ENCODE measurements at places on chromosomes 6 and 20.

DNA sequence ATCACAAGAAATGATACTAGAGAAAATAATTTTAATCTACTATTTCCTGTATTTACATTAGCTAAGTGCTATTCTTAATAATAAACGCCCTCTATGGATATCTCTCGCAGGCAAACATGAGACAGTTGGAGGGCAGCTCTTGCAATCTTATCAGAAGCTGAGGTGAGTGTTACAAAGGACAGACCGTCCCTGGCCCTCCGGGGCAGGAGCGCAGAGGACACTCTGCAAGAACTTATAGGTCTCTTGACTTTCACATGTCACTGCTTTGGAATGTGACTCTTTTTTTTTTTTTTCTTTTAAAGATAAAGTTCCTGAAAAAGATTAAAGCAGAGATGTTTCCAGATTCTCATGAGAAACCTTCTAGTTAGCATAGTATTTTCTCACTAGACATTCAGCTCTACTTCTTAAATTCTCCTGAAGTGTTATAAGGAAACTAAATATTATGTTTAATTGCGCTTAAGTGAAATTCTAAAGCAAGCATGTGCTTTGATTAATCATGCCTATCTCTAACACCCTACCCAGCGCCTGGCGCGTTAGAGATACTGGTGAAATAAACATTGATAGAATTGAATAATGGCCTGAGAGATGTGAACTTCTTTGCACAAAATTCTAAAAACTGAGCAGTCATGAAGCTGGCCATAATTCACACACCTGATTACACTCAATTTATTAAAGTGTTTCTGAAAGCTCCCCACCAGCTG lies 57.4 kb downstream of the SYTL3 start:
- no peak for DNase-seq

GRCh38 chr20:25484911-25485511 lies 77.5 kb downstream of the GINS1 start:
- DNase-seq: no peak

GRCh38 chr20:62888406-62888805 lies 26.8 kb upstream of the TCFL5 start:
- no peak for DNase-seq

DNA sequence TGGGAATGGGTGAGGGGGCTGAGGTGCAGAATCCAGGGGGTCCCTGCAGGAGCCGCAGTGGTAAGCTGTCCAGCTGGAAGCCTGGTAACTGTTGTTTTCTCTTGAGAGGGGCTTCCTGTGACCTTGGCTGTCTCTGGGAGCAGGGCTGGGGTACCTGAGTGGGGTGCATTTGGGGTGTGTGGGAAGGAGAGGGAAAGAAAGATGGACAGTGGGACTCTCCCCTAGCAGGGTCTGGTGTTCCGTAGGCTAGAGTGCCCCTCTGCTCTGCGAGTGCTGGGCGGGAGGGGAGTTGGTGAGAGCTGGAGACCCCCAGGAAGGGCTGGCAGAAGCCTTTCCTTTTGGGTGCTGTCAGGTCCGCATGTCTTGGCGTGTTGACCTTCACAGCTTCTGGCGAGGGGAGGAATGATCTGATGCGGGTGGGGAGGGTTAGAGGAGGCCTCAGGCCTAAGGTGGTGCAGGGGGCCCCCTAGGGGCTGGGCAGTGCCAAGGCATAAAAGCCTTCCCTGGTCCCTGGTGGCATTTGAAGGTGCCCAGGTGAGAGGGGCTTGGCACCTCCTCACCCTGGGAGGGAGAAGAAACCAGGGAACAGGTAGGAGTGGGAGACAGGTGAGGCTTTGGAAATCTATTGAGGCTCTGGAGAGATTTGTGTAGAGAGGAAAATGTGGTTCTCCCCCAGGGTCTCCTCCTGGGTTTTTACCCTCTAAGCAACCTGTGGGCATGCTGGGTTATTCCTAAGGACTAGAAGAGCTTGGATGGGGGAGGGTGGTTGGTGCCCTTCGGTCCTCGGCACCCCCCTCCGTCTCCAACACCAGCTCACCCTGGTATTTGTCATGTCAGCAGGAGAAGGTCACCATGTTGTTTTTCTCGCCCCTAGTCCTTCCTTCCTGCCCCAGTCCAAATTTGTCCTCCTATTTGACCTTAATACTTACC lies 3.3 kb downstream of the VEGFA start:
- no peak for DNase-seq

DNA sequence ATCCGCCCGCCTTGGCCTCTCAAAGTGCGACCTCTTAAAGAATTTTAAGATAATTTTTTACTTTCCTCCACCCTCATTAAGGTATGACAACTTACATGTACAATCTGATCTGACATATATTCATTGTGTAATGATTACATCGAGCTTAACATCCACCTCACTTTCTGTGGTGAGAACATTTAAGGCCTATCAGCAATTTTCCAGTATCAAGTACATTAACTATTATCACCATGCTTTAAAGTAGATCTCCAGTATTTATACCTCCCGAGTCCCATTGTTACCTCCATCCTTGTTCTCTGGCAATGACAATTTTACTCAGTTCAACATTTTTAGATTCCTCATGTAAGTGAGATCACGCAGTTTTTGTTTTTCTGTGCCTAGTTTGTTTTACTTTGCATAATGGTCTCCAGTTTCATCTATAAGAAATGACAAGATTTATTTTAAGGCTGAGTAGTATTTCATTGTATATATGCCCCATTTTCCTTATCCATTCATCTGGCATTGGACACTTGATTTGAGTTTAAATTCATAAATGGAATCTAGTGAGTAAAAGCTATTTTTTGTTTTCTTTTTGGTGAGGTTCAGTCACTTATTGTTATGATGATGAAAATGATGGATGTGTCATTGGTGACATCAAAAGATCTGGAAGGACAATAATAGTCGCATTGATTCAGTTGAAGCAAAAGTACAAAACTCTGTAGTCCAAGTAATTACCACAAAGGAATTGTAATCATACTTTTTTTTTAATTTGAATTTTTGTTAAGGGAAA lies 87.0 kb downstream of the OR2B2 start:
- DNase-seq: no peak

- DNase-seq: no peak
Observed at GRCh38 chr20:10352934-10353824, 80.8 kb downstream of the MKKS start.

GRCh38 chr6:1612974-1613306 lies 3.2 kb downstream of the FOXC1 start:
- no peak for DNase-seq

DNA sequence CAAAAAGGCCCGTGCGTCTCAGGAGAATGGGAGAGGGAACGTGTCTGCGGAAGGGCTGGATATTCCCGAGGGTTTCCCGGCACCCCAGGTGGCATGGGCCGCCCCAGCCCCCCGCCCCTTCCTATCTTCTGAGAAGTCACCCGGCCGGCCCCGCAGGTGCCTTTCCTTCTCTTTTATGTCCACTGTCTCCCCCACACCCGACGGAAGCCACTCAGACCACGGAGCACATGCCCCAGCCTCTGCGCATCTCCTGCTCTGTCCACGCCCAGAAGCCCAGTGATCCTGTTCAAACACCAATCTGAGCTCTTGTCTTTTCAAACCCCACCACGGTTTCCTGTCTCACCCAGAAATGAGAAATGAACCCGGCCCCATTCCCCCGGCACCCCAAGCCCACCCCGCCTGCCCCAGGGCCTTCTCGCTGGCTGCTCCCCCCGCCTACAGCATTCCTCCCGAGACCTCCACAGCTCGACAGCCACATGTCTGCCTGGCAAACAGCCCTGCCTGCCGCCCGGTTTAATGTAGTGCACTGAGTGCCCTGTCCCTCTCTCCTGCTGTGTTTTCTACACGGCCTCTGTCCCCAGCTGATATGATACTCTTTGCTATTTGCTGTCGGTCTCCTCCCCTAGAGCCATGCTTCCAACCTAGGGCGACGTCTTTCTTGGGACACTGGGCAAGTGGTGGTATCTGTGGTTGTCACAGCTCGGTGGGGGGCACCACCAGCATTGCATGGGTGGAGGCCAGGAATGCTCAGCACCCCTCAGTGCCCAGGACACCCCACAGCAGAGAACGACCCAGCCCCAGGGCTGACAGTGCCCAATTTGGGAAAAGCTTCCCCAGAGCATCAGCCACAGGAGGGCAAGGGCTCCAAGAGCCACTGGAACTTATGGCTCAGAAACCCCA lies 182.7 kb downstream of the TAF4 start:
- DNase-seq: no peak

DNA sequence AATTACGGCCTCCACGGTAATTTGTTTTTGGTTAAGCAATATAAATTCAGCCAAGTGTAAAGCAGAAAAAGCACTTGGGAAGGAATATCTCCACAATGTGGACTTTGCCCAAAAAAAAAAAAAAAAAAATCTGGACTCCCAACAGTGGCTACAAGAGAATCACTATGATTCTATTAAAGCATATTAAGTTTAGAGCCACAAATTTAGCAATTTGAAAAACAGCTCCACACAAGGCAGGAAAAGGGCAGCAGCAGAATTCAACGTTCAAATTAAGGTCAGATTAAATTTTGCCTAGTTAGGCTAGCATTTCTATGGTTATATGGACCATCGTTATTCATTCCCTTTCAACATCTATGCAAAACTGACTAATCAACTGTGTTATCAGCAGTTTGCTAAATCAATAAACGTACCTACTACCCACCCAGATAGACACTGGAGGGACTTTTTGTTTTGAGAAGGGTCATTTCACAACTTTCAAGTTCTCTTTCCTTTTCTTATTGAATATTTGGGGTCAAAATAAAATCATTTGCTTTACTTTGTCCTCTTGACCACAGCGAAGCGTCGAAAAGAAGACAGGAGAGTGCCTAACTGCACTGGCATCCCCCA lies 1.0 kb downstream of the MCM9 start:
- DNase-seq: no peak

DNA sequence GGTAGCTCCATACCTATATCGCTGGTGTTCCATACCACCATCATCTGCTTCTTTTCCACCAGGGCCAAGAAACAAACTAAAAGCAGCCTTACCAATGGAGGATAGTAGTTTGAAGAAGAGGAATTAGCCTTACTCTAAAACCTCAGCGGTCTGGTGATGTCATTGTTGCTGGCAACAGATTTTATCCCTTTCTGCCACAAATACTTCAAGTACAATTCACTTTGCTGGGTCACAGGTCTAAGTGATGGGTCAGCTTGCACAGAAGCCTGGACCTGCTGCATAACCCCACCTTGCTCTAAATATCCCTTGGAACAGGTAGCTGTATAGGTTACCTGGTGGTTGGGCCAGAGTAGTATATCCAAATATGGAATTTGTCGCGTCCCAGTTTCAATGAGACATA lies 53.2 kb upstream of the THEMIS start:
- no peak for DNase-seq

GRCh38 chr6:18445228-18445627 lies 58.1 kb downstream of the RNF144B start:
- no peak for DNase-seq

- no peak for DNase-seq
Observed at GRCh38 chr6:47663462-47664216, 34.7 kb upstream of the ADGRF4 start.

- no peak for DNase-seq
Observed at GRCh38 chr6:139313784-139314545, 22.2 kb upstream of the TXLNB start.

DNA sequence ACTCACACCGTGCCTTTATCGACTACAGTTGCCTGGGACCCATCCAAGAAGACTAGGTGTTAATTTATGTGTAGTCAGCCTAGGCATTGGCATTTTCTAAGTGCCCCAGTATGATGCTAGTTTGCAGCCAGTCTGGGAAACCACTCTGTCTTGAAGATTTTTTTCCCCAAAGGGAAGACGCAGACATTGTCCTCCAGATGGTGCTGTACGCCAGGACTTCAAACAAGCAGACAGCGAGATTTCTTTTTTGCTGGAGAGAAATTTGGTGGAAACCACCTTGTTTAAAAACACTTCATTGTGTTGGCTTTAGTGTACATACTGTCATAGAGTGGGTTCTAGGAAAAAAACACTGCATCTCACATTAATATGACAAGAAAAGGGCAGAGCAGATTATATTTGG lies 30.0 kb downstream of the ALDH5A1 start:
- no peak for DNase-seq

- DNase-seq: no peak
Observed at GRCh38 chr6:21461844-21462518, 131.6 kb upstream of the SOX4 start.

- no peak for DNase-seq
Observed at GRCh38 chr20:4681991-4682401, 39.7 kb upstream of the PRND start.

GRCh38 chr20:51434580-51435247 lies 107.8 kb downstream of the NFATC2 start:
- DNase-seq: no peak

- DNase-seq: no peak
Observed at GRCh38 chr20:39849664-39850063, 839.4 kb downstream of the MAFB start.

DNA sequence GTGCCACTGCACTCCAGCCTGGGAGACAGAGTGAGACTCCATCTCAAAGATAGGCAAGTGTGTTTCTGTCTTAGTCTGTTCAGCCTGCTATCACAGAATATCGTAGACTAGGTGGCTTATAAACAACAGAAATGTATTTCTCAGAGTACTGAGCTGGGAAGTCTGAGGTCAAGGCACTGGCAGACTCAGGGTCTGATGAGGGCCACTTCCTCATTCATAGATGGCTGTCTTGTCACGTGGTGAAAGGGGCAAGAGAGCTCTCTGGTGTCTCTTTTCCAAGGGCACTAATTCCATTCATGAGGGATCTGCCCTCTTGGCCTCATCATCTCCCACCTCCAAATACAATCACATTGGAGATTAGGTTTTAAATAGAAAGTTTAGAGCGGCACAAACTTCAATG lies 95.6 kb upstream of the PHACTR3 start:
- DNase-seq: no peak

- DNase-seq: no peak
Observed at GRCh38 chr6:5208057-5208456, 52.7 kb downstream of the LYRM4 start.

GRCh38 chr6:147522597-147522996 lies 14.1 kb downstream of the SAMD5 start:
- DNase-seq: no peak

DNA sequence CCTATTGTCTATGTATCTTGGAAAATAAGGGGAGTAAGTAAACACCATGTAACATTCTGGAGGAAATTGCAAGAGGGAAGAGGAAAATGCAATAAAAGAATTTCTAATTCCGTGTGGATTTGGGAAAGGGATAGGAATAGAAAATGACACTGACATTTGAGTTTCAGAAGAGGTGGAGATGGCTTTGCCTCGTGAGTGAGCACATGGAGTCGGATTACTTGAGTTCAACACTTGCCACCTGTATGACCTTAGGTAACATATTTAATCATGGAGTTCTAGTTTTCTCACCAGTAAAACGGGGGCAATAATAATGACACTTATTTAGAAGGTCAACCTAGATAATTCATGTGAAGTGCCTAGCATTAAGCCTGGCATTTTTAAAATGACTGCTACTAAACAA lies 10.8 kb upstream of the PBOV1 start:
- no peak for DNase-seq

GRCh38 chr6:37207903-37208456 lies 38.0 kb downstream of the PIM1 start:
- peak; percentile 80 for DNase-seq

GRCh38 chr6:16450285-16450684 lies 211.9 kb downstream of the GMPR start:
- DNase-seq: no peak

DNA sequence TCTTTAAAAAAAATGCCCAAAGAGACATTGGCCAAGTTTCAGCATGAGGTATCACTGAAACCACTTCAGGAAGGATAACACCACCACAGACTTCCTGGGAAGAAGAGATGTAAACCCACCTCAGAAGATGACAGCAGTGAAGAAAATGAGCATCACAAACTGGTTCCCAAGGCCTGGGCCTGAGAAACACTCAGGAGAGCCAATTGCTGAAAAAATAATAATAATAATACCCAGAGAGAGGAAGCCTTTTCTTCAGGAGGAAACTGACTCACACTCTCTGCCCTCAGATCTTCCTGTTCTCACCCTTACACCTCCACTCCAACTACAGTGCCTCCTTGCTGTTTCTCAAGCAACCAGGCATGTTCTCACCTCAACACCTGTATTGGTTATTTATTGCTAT lies 68.1 kb upstream of the MAFB start:
- no peak for DNase-seq
